ENCODE measurements at places on chromosomes 12 and 14. TPM values are rescaled to one million over a fixed set of nuclear protein-coding genes. Genes with fewer than 3 reads are reported as not detected.

DNA sequence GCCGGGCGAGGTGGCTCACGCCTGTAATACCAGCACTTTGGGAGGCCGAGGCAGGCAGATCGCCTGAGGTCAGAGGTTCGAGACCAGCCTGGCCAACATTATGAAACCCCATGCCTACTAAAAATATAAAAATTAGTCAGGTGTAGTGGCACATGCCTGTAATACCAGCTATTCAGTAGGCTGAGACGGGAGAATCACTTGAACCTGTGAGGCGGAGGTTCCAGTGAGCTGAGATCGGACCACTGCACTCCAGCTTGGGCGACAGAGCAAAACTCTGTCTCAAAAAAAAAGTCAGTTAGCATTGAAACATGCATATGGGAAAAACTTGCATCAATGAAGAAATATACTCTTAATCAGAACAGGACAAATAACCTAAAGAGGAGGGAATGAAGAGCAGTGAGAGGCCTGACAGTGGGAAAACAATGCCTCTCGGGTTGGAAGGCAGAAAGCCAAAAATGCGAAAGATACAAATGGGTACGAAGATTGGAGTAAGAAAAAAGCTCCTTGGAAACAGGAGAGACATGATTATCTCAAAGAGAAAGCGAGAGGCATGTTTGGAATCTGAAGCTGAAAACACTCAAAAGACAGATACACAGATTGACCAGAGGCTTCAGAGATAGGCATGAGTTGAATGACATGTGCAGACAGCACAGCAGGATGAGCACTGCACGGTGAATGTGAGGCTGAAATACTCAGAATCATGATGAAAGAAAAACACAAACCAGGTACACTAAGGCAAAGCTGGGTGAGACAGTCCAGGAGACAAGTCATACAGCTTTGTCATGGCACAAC is 30.6 kb downstream of the RESF1 start:
- DNase-seq, result no peak

GRCh38 chr12:39958377-39958776 is 147.5 kb downstream of the SLC2A13 start:
- DNase-seq, result no peak

DNA sequence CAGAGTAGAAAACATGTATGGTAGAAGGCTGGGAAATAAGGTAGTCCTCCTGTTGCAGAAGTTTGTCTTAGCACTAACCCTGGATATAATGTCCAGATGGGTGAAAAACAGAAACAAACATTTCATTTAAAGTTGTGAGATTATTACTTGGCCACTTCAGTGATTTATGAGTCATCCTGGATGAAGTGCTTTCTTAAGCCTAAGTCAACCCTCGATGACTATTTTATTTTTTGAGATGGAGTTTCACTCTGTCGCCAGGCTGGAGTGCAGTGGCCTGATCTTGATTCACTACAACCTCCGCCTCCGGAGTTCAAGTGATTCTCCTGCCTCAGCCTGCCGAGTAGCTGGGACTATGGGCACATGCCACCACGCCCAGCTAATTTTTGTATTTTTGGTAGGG is 10.2 kb downstream of the DLST start:
- DNase-seq, result no peak

DNA sequence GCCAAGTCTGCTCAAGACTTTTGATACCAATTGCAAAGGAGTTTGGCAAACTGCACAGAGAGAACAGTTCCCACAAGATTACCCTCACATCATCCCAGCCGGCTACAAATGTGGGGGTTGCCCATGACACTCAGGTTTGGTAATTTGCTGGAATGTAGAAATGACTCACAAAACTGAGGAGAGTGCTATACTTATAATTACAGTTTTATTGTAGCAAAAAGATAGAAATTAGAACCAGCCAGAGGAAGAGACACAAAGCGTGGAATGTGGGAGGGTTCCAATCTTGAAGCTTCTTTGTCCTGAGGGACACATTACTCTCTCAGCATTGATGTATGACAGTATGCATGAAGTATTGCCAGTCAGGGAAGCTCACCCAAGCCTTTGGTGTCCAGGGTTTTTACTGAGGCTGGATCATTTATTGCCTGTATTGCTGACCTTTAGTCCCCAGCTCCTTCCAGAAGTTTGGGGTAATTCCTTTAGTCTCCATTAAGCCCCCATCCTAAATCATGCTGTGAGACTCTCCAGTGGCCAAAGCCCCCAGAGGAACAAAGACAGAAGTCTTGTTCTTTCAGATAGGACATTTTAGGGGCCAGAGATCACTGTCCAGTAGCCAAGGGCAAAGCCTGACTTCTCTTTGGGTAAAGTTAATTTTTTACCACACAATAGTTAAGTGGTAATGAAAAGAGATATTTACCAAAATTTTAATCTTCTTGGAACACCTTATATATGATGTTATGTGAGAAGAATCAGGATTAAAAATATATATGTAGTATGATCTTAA is 9.9 kb downstream of the TBK1 start:
- no peak for DNase-seq

DNA sequence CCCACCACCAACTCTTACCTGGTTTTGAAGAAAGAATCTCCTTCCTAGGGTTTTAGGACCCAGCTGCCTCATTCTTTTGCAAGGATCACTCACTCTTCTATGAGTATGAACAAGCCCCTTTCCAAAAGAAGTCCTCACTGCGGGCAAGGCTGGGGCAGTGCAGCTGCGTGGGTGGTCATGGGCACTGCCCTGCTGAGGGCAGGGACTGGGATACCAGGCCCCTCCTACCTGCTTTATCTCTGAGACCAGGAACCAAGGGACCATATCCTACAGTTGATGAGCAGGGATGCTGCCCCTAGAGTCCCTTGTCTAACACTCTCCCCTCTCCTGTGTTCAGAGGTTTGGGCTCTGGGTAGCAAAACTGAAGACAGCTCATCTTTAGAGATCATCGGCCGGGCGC is 20.5 kb downstream of the HPD start:
- DNase-seq, result no peak

GRCh38 chr14:68958553-68958952 is 20.5 kb downstream of the ACTN1 start:
- DNase-seq, result no peak

DNA sequence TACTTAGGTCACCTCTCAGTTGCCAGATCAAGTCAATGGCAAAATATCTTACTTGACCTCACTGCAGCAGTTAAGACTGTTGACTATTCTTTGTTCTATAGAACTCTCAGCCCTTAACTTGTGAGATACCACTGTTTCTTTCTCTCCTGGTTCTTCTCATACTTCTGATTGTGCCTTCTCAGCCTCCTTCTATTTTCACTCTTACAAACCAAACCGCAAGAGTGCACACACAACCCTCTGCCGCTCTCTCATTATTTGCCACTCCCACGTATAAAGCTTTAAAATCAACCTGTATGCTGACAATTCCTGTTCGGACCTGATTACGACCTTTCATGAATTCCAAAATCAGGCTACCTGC is 4.5 kb downstream of the E2F7 start:
- no peak for DNase-seq

Gene RGS6
- 5.6 TPM for total RNA-seq

Measured in tongue (tissue), 3 donors.